Muscle of back (tissue), 13 donors: ENCODE measurements at places on chromosomes 2 and 18.

- no peak for DNase-seq
These were observed 320.0 kb downstream of the NCKAP5 start for GRCh38 chr2:133248264-133248663.

DNA sequence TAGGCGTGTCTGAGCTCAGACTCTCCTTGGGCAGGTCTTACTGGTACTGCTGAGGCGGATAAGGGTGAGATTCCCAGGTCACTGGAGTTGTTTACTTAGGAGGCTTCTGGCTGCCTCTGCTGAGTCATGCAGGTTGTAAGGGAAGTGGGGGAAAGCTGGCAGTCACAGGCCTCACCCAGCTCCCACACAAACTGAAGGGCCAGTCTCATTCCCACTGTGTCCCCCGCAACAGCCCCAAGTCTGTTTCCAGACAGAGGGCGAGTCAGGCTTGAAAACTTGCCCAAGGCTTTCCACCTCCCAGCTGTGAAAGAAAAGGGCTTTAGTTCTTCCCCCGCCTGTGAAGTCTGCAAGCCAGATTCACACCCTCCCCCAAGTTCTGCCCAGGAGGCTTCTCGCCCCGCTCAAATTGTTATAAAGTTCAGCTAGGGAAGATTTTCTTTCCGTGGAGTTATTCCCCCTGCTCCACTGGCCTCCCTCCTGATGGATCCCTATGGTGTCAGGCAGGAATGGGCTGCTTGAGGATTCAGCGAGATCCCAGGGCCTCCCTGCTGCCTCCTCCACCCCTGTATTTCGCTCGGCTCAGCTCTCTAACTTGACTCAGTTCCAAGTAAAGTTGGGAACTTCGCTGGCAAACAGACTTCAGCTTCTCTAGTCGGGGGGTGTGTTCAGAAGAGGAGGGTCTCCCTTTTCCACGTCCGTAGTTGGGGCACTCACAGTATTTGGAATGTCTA is 248.6 kb downstream of the NR4A2 start:
- no peak for DNase-seq

GRCh38 chr2:132392879-132393278 is 23.7 kb upstream of the GPR39 start:
- DNase-seq = no peak

DNA sequence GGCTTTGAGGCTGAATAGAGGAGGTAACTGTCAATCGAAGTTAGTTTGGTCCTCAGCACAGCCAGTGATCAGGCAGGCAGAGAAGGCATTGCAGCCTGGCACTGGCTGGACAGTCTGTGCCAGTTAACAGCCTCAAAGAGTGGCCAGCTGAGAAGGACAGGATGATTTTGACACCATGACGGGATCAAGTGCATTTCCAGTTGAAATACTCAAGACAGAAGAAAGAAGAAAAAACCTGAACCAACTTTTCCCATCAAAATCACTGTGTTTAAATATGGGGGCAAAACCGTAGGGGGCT is 96.7 kb upstream of the ZCCHC2 start:
- no peak for DNase-seq

GRCh38 chr2:14148216-14148615 is 484.3 kb upstream of the LRATD1 start:
- no peak for DNase-seq

GRCh38 chr18:49061991-49062831 is 111.4 kb upstream of the SMAD7 start:
- no peak for DNase-seq

- DNase-seq = no peak
These were observed 2.2 kb downstream of the NEDD4L start for GRCh38 chr18:58046093-58046793.

DNA sequence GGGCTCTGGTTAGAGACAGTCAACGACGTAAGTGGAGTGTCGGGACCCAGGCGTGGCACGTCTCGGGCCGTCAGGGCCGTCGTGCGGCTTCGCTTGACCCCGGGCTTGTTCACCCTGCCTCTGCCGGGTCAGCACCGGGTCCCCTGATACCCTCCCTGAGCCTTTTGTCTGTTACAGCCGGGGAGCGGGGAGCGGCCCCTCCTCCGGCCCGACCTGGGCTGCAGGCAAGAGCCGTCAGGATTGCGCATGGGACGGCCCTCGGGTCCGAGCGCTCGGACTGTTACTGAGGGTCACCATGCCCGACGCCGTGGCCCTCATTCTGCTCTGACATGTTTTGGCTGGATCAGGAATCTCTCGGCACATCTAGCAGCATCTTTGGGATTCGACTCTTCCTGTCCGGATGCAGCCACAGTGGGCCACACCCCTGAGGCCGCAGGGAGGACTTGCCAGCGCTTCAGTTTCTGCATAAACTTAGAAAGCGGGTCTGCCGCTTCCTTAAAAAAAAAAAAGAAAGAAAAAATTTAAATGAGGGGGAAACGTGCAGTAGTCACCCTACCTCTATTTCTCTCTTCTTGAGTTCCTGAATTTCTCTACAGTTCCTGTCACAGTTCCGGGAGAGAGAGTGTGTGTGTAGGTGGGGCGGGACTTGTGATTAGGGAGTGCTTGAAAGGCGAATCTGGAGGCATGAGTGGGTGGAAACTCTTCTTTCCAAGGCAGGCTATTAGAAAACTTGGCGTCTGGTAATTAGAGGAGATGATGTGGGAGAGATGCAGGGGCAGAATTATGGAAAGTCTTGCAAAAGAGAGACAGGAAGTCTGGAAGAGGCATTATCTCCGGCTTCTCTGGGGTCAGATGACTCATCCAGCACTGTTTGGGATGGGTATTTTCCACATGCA is 909 bp downstream of the TMEM87B start:
- DNase-seq = peak; percentile 94

GRCh38 chr18:34915046-34915445 is 126.2 kb upstream of the MAPRE2 start:
- DNase-seq = no peak

DNA sequence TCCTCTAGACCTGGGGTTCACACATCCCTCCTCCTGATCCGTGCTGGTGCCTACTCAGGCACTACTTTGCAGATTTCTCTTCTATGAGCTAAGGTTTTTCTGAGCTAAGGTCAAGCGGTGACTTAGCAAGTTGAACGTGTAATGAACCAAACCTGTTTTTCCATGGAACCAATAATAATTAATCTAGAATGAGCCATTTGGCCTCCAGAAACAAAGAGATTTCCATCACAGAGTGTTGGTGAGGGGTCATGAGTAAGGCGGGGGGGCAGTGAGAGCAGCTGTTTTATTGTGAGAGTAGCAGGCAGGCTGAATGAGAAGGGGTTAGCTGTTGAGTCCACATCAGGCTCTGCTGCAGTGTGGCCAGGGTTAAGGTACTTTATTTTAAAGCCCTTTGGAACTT is 112.0 kb upstream of the FOSL2 start:
- DNase-seq = no peak

DNA sequence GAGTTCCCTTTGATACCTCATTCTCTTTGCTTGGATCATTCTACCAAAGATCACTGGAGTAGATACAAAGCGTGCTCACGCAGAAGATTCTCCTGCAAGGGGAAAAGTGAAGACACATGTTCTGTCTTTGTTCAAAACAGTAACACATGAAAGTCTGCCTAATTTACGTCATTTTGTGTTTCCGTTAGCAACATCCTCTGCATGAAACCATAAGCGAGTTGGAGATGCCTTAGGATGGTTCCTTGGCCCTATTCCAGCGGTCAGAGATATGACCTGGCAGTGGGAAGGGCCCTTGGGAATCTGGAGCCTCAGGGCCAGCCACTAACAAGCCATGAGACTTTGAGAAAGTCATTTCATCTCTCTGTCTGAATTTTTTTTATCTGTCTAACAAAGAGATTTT is 180.9 kb upstream of the TWIST2 start:
- DNase-seq = no peak

- peak; percentile 47 for DNase-seq
These were observed 83.8 kb downstream of the VIT start for GRCh38 chr2:36780231-36780839.

GRCh38 chr2:233434666-233435330 is 80.5 kb downstream of the DGKD start:
- DNase-seq = no peak

DNA sequence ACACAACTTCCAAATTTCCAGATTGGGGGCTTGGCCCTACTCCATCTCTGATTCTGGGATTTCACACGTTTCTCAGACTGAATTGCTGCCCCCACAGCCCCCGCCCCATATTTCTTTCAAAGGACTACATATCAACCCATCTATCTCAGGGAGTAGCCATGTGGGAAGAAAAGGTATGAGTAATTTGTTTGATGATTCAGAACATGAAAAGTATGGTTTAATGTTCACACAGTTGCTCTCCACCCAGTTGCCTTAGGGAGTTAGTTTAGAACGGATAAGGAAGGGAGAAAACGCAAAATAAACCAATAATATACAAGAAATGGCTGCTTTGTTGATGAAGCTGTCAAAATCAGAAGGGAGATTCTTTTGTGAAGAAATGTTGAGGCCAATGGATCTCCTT is 145.1 kb downstream of the PIEZO2 start:
- no peak for DNase-seq

- DNase-seq = peak; percentile 27
These were observed 371.9 kb downstream of the NBAS start for GRCh38 chr2:15189216-15189615.

DNA sequence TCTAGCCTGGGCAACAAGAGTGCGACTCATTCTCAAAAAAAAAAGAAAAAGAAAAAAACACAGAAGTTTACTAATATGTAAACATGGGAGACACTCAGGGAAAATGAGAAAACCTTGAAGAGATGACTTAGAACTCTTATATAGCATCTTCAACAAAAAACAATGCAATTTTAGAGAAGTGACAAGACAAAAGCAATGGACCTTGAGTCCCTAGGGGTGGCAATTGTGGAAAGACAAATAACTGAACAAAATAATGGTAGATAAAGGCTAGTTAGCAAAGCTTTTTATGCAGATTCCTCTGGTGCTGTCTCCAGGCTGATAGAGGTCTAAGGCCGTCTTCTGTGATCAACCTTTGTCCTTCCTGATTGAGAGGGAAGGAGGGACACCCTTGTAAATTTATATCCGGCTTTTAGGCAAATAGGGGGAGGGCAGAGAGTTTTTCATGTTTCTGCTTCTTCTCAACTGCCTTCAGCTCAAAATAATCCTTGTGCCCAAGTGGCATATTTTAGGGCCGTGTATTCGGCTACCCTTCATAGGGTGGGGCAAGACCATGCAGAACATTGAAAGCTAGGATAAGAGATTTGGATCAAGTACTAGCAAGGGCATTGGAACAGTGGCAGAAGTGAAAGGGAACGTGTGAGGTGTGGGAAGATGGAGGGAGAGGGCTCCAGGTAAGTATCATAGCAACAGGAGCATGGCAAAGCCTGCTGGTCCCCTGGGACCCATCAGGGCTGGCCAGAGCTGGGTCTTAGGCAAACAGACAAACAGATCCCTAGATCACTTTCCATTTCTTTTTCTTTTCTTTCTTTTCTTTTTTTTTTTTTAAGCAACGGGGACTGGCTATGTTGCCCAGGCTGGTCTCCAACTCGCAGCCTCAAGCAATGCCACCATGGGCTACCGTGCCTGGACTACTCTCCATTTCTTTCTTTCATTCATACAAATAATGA is 116.2 kb upstream of the STPG4 start:
- no peak for DNase-seq

DNA sequence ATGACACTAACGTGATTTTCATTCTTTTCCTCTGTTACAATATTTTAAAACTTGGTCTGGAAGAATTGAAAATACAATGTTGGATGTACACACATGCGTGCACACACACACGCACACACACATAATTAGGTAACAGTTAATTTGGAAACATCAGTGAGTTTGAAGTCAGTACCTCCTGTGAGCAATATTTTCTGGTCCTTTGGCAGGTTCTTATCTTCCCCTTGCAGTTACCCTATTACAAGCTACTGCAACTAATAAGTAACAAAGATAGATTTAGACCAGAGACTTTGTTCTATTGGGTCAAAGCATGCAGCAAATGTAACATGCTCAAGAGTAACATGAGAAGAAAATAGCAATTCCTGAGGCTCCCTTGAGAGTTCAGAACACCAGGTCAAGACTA is 73.3 kb downstream of the ZNF385B start:
- DNase-seq = no peak

DNA sequence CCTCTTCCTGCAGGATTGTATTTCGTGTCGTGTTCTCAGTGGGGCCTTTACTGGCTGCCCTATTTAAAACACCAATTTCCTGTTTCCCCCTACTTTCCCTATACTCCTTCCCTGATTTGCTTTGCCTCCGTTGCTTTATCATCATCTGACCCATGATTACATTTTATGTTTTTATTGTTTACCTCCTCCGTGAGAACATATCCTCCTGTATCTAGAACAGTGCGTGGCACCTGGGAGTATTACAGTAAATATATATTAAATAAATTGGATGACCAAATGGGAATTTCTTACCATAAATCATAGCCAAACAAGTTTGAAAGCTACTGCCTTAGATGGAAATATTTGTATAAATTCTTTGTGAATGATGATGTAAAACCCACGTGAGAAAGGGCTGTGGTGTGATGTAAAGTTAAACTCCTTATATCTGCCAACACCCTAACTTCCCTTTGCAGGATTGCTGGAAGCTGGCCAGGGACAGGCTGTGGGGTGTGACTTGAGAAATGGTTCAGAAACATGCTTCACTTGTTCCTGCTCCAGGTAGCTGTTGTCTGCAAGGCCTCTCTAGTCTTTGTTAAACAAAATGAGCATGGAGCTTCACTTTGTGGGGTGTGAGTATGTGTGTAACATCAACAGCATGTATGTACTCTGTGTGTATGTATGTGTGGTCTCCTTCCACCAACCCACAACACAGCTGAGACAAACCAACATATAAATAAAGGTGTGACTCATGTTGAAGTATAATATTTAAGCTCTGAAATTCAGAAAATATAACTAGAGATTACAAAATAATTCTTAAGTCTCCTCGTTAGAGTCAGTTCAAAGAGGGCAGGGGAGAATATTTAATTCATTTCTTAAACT is 40.3 kb downstream of the LHCGR start:
- DNase-seq = no peak

DNA sequence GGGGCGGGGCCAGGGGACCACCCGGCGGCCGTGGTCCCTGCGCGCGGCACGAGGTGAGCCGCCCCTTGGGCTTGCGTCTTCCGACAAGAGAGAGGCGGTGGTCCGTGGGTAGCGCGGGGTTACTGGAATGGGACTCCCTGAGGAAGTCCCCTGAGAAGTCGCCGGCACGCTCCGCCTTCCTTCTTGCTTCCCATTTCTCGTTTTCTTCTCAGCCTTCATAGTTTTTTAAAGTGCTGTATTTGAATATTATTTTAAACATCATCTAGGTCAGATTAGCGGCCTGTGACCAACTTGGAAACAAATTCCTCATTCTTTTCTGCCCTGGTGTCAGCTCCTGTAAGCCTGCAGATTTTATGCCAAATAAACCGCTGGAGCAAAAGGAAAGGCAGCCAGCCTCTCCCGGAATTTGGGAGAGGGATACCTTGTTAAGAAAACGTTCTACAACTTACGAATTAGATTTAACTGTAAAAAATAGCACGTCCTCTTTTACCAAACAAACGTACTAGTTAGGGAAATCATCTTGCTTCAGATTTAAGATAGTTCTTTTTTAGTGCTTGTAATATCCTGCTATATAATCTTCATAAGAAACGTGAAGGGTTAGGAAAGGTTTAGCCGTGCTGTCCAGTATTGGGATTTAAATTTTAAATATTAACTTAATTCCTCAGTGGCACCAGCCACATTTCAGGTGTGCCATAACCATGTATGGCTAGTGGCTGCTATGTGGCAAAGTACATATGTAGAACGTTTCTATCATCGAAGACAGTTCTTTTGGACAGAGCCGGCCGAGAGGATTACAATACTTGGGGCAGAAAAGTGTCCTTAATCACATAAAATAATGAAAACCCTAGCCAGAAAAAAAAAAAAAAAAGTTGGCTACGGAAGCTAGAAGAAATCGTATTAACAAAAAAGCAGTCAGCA is 628 bp upstream of the PTPN2 start:
- DNase-seq = no peak
